ENCODE measurements at places on chromosomes 12 and 14. TPM values are rescaled to one million over a fixed set of nuclear protein-coding genes. Genes with fewer than 3 reads are reported as not detected.

Gene RHEBL1
- total RNA-seq, result 1.9 TPM

Gene RPGRIP1
- 0.39 TPM for total RNA-seq

Gene BIN2
- not detected for total RNA-seq

Gene A2M
- total RNA-seq, result 24.3 TPM

Gene RERG
- total RNA-seq, result not detected

Gene DEPDC4
- total RNA-seq, result 0.13 TPM

Gene KRT74
- not detected for total RNA-seq

Gene LRP1-AS
- total RNA-seq, result not detected

Gene EEF1AKMT3
- 4.5 TPM for total RNA-seq

Gene CD4
- total RNA-seq, result not detected

Gene MYF6
- total RNA-seq, result not detected

Gene IL23A
- total RNA-seq, result not detected

Gene NRL
- total RNA-seq, result 1.8 TPM
